Activated effector memory CD4-positive, alpha-beta T cell treated with Interleukin-2 at 50 U/mL for 16 hours (primary cell): ENCODE measurements at places on chromosomes 2 and 18.

- peak; percentile 44 for DNase-seq
Measured at GRCh38 chr18:2906704-2907549, 60.1 kb downstream of the EMILIN2 start.

GRCh38 chr2:203798296-203799087, 69.1 kb upstream of the CTLA4 start:
- DNase-seq = no peak

DNA sequence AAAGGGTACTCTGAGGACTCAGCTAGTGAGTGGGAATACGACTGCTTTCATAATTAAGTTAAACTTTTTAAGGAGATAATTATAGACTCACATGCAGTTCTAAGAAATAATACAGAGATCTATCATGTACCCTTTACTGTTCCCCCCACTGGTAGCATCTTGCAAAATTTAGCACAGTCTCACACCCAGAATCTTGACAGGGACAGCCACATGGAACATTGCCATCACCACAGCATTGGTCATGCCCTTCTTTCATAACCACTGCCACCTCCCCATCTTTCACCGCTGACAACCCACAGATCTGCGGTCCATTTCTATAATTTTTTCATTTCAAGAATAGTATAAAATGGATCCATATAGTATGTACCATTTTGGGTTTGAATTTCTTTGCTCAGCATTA, 37.8 kb downstream of the ARHGEF4 start:
- DNase-seq = no peak

- DNase-seq = no peak
Measured at GRCh38 chr2:131063501-131064283, 29.6 kb downstream of the FAM168B start.

GRCh38 chr2:208256192-208256782, 1.4 kb upstream of the IDH1 start:
- DNase-seq = no peak

GRCh38 chr18:36786686-36787085, 42.1 kb downstream of the TPGS2 start:
- DNase-seq = no peak

- DNase-seq = no peak
Measured at GRCh38 chr2:195563857-195564512, 93.0 kb upstream of the SLC39A10 start.

DNA sequence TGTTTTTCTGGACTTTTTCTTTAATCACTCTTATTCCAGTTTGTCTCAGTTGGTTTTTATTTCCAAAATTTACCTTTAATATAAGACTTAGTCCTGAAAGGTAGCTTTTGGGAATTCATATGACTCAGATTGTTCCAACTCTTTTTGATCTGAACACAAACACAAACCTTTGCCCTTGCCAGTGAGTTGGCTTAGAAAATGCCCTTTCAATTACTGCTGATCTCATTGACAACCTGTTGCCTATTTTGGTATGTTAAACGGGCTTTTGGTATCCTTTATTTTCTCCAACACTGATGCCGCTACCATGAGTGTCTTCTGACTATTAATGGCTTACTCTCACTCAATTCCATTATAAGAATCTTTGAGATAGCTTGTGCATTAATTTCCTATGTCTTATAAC, 143.4 kb downstream of the GULP1 start:
- DNase-seq = no peak

DNA sequence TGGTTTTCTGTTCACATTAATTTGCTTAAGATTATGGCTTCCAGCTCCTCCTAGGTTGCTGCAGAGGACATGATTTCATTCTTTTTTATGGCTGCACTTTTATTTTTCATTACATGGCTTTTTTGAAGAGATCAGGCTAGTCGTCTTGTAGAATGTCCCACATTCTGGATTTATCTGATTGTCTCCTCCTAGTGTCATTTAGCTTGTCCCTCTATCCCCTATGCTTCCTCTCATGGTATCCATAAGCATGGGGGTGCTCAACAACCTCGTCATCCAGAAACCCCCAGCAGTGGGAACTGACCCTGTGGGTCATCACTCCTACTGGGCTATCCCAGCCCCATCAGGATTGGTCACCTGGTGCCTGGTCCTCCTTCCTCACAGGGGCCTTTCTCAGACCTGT, 49.6 kb downstream of the SERTAD2 start:
- no peak for DNase-seq
